ENCODE measurements at places on chromosomes 4 and X.

DNA sequence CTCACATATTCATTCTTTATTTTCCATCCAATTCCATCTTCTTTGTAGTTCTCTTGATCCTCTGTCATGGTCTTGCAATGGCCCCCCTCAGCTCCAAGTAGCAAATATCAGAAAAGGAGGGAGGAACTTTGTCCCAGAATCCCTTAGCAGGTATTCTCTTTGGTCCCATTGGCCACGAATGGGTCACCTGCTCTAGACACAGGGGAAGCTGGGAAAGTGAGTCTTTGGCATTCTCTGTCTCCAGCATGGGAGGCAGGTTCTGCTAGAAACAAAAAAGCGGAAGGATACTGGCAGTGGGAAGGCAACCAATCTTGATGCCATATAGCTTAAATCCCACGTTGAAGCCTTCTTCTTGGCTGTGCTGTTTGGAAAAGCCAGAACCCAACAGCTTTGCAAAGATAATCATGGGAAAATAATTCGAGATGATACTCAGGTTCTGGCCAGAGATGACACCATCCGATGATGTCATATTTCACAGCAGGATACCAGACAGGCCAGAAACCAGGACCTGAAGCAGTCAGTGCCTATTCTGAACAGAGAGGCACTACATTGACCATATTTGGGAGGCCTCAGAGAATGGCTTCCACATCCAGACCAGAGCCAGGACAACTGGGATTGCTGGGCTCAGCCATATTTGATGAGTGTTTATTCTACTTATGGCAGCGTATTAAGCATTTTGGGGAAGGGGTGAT is 110.4 kb upstream of the ATXN3L start:
- no peak for DNase-seq

- DNase-seq, result no peak
Measured at GRCh38 chr4:141513866-141514265, 122.5 kb upstream of the IL15 start.

GRCh38 chr4:38891051-38891983 is 23.7 kb downstream of the FAM114A1 start:
- no peak for DNase-seq

GRCh38 chr4:62881210-62881609 is 1528.0 kb downstream of the TECRL start:
- no peak for DNase-seq

DNA sequence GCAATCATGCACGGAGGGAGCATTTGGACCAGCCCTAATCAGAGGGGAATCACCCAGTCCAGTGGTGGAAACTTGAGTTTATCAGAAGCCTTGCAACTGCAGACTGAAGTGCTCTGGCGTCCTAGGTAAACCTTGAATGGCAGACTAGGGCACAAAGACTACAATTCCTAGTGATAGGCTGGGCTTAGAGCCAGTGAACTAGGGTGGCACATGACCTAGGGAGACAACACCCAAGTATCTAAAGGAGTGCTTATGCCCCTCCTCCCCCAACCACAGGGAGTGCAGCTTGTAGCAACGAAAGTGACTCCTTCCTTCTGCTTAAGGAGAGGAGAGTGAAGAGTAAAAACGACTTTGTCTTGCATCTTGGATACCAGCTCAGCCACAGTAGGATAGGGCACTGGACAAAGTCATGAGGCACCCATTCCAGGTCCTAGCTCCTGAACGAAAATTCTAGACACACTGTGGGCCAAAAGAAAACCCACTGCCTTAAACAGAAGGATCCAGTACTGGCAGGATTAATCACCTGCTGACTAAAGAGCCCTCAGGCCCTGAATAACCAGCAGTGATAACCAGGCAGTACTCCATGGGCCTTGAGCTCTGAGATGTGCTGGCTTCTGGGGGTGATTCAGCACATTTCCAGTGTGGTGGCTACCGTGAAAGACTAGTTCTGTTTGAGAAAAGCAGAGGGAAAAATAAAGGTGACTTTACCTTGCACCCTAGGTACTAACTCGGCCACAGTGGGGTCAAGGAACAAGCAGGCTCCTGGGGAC is 58.7 kb upstream of the STARD8 start:
- no peak for DNase-seq

DNA sequence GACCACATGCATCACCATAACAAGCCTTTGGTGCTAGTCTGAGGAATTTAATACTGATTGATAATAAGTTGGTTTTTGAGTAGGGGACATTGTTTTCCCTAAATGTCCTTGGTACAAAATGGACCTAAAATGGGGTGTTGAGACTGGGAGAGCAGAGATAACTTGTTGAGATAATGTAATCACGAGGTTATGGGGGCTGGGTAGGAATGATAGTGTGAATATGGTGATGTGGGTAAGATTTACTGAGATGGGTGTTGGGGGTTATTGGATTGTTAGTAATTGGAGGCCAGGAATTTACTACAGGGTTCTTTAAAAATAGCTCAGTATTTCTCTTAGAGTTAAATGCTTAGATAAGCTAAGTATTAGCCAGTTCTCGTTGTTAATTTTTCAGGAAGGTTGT is 3.9 kb downstream of the BMP2K start:
- no peak for DNase-seq

- no peak for DNase-seq
Measured at GRCh38 chr4:13640149-13640940, 12.8 kb upstream of the BOD1L1 start.

- DNase-seq, result no peak
Measured at GRCh38 chr4:175767150-175767549, 44.9 kb downstream of the GPM6A start.

- no peak for DNase-seq
Measured at GRCh38 chr4:6205567-6205931, 5.2 kb upstream of the JAKMIP1 start.

- DNase-seq, result no peak
Measured at GRCh38 chrX:54794795-54795194, 3.3 kb downstream of the ITIH6 start.

DNA sequence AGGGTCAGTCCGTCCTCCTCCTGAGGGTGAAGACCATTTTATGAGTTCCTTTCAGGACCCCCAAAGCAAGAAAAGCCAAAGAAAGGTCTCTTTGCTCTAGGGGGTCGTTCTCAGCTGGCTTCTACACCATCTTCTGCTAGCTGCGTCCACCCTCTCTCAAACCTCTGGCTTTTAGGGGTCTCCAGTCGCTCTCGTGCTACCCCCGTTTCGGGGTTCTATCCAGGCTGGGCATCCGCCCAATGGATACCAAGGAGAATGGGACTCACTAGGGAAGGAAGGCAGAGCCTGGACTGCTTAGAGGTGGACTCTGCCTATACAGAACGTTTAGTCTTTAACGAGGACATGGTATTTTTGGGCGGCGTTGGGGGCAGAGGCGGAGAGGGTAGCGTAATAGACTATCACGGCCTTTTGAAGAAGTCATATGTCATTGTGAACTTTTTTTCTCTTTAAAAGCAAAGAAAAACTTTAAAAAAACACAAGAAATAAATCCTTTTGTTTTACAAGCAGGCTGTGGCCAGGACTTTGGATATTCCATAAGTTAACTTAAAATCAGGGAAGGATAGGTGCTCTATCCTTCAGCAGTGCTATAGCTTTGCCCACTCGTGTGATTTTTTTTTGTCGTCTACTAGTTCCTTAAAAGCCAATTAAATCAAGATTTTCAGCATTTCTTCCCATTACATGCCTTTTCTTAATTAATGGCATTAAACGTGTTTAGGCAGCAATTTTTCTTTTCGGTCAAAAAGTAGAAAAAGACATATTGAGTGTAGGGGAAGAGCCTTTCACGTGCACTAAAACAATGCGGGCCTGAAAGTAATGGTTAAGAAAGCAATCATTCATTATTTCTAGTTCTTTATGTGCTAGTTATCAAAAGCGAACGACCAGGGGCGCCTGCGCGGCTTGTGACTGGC is 7.2 kb upstream of the PITX2 start:
- DNase-seq, result no peak

- DNase-seq, result no peak
Measured at GRCh38 chr4:45043911-45044310, 317.6 kb upstream of the GNPDA2 start.

DNA sequence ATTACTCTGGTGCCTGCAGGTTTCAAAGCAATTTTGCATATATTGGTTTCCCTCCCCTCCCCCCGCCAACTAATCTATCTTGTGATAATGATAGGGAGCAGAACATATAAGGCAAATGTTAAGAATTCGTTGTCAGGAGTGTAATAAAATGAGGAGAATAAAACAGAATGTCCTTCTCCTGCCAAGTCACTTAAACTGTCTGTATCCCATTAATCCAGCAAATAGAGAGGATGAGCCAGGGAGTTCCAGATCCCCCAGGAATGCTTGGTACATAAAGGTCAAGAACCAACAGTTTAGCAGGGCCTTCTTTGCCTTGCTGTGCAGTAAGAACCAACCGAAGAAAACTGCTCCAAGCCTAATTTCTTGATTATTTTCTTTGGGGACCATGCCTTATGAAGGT is 141.4 kb downstream of the AMELX start:
- no peak for DNase-seq

GRCh38 chrX:22165732-22166457 is 106.8 kb upstream of the CBLL2 start:
- DNase-seq, result no peak

GRCh38 chrX:18833071-18833731 is 125.8 kb downstream of the PPEF1 start:
- no peak for DNase-seq

GRCh38 chr4:33349376-33349775 is 2629.2 kb downstream of the PCDH7 start:
- DNase-seq, result no peak

- DNase-seq, result no peak
Measured at GRCh38 chrX:38102875-38103274, 96.5 kb downstream of the SYTL5 start.

GRCh38 chr4:170875868-170876267 is 786.1 kb upstream of the AADAT start:
- DNase-seq, result no peak

GRCh38 chr4:85632981-85633380 is 158.0 kb downstream of the ARHGAP24 start:
- DNase-seq, result no peak

- DNase-seq, result no peak
Measured at GRCh38 chr4:13599159-13599558, 28.4 kb downstream of the BOD1L1 start.

DNA sequence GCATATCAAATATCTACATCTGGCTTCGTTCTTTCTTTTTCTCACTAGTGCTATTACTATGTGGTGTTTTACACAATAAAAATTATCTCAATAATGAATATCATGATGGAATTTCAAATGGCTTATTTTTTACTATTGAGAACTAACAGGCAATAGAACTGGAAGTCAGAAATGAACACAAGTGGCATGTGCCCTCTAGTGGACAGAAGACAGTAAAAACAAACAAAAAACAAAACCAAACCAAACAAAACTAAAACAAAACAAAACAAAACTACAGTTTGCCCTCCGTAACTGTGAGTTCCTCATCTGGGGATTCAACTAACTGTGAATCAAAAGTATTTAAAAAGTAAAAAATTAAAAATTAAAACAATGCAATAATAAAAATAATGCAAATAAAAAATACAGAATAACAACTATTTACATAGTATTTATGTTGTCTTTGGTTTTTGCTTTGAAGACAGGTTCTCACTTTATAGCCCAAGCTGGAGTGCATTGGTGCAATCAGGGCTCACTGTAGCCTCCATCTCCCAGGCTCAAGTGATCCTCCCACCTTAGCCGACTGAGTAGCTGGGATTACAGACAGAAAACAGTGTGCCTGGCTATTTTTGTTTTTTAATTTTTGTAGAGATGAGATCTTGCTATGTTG is 195.6 kb upstream of the TACR3 start:
- no peak for DNase-seq

GRCh38 chr4:15740764-15741404 is 37.2 kb upstream of the CD38 start:
- DNase-seq, result no peak

DNA sequence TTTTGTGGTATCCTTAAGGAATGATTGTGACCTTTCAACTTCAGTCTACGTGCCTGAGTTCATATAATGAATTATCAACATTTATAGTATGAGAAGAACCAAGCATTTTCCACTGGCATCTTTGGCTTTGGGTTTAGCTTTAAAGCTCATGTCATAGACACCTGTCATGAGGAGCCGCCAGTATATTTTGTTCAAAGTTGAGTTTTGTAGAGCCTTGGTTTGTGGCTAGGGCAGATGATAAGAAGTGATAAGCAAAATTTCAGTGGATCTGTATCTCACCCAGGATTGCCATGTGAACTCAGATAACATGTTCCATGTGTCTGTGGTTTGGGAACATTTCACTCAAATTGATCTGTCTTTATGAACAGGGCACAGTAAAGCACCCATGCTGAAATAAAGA is 873.2 kb downstream of the STPG2 start:
- no peak for DNase-seq

GRCh38 chrX:118353081-118353850 is 7.4 kb downstream of the WDR44 start:
- DNase-seq, result no peak

DNA sequence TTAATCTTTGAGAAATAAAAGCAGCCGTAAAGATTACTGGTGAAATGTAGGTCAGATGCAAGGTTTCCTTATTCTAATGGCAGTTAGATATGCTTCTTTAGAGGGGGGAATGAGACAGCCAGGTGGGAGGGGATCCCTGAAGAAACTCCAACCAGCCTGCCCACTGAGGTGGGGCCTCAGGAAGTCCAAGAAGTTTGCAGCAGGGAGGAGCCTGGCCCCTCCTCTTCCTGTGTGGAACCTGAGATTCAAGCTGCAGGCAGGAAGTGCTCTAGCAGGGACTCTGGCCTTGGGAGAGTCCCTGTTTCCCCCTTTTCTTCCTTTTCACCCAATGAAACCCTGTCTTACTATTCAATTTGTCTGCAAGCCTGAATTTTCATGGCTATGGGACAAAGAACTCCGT is 101.4 kb upstream of the SLITRK2 start:
- no peak for DNase-seq

- no peak for DNase-seq
Measured at GRCh38 chr4:15427701-15428100, at the start of gene C1QTNF7. TSS of gene C1QTNF7 (plus strand) at chr4:15428033. CDS start at chr4:15435744, 7,711 bp downstream.

- no peak for DNase-seq
Measured at GRCh38 chr4:1031956-1032795, 20.8 kb downstream of the FGFRL1 start.

GRCh38 chr4:7374571-7374970 is 60.2 kb downstream of the PSAPL1 start:
- DNase-seq, result no peak

GRCh38 chrX:128457674-128458073 is 405.5 kb upstream of the ACTRT1 start:
- no peak for DNase-seq

GRCh38 chr4:76053730-76054129 is 17.9 kb upstream of the CXCL11 start:
- DNase-seq, result no peak

DNA sequence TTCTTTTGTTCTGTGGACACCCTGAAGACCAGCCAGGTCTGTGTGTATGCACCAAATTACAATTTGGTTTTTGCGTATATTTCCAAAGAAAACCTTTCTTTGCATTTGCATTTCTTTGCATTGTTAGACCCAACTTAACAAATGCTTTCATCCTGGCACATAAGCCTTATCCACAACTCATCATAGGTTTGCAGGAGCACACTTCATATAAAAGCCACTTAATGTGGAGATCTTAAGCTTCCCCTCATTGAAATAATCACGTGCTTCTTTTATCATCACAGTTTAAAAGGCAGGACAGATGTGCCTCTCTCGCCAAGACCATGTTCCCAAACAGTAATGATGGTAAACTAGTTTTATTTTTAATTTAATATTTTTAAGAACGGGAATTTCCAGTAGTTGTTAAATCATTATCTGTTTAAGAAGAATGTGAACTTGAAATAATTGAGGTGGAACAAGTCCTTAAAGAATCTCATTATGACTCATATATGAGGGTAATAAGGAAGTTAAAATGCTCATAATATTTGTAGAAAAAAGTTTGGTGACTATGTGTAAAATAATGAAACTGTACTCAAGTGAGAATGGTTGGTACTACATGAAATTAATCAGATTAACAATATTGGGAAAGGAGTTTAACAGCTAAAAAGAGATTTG is 65.5 kb downstream of the GLRA3 start:
- DNase-seq, result no peak
